Naive B cell (primary cell): ENCODE measurements at places on chromosomes 12 and 14. TPM values are rescaled to one million over a fixed set of nuclear protein-coding genes. Genes with fewer than 3 reads are reported as not detected.

DNA sequence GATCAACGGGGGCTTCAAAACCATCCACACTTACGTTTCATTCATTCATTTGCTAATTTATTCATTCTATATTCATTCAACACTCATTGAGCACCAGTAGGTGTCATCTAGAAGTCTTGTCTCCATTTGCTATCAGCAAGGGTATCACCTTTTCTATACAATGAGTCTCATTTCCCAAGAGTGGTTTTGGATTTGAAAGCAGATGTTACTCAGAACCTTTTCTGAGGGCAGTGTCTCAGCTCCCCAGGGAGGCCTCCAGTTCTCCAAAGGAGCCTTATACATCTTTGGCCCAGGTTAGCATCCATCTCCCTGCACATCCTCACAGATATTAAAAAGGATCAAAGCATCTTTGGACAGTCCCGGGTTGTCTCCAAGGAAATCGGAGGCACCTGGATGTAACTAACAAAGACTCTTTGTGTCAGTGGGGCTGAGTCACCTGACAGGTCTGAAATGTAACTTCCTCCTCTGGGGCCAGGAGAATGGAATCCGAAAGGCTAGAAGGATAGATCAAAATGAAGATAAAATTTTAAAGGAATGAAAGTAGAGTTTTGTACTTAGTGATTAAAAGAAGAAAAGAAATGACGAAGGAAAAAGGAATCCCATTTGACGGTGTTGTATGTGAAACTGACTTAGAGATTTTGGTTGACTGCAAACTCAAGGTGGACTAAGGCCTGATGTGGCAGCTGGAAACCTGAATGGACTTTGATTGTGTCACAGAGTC lies 103.0 kb downstream of the VCPKMT start:
- DNase-seq = no peak

DNA sequence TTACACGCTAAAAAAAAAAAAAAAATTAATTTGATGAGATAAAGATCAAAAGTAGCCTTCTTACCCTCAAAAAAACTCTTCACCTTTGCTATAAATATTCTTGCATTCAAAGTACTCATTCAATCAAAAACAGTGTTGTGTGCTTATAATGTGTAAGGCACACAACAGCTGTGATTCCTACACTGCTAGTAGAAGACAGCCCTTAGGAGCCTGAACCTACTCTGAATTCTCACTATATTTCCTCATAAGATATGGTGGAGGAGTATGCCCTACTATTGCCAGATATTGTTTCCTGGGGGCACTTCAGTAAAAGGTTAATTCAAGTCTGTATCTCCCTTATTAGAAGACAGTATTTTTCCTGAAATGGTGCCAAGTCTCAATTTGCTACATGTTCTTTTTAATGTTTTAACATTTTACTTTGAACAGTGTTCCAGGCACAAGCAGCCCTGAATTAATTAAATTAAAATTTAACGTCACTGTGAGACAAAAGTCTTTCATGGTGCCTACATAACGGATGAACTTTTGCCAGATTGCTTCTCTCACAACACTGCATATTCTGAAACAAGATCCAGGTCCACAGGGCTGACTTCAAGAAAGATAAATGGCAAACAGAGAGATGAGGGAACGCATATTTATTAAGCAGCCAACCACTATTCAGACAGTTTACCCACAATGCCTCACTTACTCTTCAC lies 19.3 kb downstream of the PPP2R5E start:
- no peak for DNase-seq

- DNase-seq = no peak
Observed at GRCh38 chr12:88556213-88556774, 24.0 kb downstream of the KITLG start.

DNA sequence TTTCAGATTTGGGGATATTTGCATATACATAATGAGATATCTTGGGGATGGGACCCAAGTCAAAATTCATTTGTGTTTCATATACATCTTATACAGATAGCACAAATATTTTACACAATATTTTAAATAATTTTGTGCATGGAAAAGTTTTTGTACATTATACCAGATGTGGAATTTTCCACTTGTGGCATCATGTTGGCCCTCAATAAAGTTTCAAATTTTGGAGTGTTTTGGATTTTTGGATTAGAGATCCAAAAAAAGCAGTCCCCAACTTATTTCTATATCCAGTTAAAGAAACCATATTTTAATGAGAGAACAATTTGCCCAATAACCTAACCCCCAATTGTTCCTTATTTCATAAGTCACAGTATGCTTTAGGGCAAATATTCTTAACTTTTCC lies 4.5 kb downstream of the GNPNAT1 start:
- DNase-seq = no peak

The CFAP54 gene
- not detected for polyA plus RNA-seq

The NPAS3 gene
- polyA plus RNA-seq = not detected

- no peak for DNase-seq
Observed at GRCh38 chr14:44937547-44937946, 24.2 kb downstream of the KLHL28 start.

DNA sequence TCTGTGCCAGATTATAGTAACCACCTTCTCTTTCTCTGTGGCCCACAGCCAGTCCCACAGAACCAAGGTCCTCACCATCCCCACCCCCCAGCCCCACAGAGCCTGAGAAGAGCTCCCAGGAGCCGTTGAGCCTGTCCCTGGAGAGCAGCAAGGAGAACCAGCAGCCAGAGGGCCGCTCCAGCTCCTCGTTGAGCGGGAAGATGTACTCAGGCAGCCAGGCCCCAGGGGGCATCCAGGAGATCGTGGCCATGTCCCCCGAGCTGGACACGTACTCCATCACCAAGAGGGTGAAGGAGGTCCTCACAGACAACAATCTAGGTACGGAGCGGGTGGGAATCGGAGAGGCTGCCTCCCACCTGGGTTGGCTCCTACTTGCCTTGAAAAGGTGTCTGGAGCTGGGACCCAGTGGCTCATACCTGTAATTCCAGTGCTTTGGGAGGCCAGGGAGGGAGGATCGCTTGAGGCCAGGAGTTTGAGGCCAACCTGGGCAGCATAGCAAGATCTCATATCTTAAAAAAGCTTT lies 34.4 kb downstream of the PHETA1 start:
- DNase-seq = no peak

The GLIPR1 gene
- 257 TPM for polyA plus RNA-seq

DNA sequence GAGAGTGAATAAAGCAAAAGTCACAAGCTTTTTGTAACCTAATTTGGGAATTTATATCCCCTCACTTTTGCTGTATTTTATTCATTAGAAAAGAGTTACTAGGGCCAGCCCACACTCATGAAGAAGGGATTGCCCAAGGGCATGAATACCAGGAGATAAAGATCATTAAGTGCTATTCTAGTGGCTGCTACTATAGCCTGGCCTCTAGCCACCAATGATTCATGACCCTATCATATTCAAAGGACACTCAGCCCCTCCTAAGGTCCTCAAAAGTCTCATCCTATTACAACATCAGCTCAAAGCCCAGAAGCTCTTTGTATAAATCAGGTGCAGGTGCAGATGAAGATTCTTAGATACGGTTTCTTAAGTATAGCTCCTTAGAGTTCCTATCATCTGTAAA lies 518.1 kb downstream of the TRHDE start:
- DNase-seq = no peak

DNA sequence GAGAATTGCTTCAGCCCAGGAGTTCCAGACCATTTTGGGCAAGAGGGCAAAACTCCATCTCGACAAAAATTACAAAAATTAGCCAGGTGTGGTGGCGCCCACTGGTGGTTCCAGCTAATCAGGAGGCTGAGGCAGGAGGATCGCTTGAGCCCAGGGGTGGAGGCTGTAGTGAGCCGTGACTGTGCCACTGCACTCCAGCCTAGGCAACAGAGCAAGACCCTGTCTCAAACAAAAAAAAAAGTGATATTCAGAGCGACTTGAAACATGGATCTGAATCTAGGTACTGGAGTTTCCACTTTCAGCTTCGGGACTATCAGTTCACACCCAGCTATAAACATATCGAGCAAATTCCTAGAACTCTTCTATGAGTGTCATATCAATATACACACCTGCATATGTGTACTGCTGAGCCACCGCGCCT lies 16.3 kb upstream of the RNF34 start:
- no peak for DNase-seq

- DNase-seq = no peak
Observed at GRCh38 chr12:128586451-128587029, 237.2 kb downstream of the SLC15A4 start.

The FLRT2 gene
- not detected for polyA plus RNA-seq

- DNase-seq = no peak
Observed at GRCh38 chr12:55820679-55821078, 2.8 kb downstream of the ORMDL2 start.

DNA sequence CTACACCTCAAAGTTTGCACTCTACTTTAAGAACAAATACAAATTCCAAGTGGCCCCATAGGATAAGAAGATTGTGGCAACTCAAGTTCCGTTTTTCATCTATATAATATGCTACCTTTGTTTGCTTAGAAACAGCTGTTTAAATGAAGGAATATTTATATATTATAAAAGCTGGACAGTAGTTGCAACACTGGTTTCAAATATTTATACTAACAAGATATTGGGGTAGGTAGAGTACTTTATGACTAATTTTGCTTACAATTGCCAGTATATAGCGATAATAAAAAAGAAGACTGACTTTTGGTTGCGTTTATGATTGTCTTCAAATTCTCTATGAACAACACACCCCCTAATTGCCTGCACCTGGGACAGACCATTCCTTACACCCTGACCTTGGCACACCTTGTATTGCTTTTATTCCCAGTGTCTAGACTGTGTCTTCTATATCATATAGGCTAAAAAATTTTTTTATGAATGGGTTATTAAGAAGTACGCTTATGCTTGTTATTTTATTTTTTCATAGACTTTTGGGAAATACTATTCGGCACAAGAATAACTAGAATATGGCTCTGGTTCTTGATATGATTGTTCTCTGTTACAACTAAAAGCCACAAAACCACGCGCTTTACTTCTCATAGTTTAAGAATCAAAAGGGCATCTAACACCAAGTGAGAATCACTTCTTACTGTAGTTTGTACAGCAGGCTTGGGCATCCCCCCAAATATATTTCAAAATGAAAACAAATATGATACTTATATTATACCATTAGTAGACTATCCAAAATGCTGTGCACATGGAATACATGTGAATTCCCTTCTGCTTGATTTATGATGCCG lies 455.4 kb upstream of the DCN start:
- DNase-seq = no peak

DNA sequence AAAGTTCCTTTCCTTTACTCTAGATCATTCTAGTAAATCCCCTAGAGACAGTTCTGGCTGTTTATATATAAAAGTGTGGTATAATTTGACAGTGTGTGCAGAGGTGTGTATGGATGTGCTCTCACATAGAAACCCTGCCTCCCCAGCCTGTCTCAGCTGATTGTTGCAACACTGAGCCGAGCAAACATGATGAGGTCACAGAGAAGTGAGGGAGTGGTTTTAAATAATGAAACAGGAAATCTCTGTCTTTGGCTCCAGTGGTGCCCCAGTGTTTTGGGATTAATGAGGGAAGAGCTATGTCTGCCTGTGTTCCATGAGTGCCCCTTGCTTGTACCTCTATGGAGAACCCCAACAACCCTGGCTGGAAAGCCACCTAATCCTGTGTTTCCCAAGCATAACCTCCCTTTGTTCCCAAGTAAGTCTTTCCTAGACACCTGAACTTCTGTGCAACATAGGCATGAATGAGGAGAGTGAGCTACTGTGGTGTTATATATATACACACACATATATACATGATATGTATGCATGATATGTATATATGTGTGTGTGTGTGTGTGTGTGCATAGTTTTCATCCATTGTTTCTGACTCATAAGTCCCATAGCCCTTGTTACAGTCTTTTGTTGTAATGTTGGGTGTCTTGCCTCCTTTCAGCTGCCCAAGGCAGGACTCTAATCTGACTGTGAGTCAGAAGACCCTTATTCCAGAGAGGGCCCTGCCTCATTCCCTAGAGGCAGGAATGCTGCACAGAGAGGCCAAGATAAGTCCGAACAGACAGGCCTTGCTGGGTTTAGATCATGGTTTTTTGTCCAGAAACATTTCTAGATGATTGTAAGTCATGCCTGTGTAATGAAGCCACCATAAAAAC lies 18.0 kb downstream of the TRAF3 start:
- peak; percentile 45 for DNase-seq

The EFS gene
- not detected for polyA plus RNA-seq

- DNase-seq = no peak
Observed at GRCh38 chr14:100333827-100334226, 10.7 kb downstream of the SLC25A47 start.

DNA sequence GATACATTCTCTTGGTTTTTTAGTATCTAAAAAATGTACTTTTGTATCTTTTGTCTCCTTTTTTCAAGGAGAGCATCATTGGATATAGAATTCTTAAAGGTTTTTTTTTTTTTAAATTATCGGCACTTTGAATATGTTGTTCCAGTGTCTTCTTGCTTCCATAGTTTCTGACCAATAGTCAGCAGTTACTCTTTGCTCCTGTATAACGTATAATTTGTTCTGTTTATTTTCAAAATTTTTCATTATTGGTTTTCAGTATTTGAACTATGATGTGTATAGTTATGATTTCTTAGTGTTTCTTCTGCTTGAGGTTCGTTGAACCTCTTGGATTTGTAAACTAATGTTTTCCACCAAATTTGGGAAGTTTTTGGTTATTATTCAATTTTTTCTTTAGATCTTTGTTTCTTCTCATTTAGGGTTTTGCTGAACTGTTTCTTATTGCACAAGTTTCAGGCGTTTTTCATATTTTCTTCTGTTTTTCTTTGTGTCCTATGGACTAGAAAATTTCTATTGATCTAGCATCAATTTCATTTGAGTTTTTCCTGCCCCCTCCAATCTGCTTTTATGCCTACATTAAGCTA lies 93.9 kb downstream of the PLBD1 start:
- DNase-seq = no peak

DNA sequence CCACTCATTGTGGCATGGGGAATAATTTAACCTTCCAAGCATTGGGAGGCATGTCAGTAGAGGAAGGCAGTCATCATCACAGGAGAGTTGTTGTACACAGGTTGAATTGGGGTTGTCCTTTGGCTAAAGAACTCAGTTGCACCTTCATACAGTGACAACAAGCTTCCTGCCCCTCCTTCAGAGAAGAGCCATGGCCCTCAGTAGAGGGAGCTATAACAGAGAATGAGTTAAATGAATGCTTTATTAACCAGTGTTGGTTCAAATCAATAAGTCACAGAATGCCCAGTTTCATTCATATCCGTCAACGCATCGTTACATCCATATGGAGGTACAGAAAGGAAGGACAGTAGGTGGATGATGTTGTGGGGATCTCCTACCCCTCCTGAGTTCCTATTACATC lies 4.8 kb downstream of the IFNG-AS1 start:
- no peak for DNase-seq

DNA sequence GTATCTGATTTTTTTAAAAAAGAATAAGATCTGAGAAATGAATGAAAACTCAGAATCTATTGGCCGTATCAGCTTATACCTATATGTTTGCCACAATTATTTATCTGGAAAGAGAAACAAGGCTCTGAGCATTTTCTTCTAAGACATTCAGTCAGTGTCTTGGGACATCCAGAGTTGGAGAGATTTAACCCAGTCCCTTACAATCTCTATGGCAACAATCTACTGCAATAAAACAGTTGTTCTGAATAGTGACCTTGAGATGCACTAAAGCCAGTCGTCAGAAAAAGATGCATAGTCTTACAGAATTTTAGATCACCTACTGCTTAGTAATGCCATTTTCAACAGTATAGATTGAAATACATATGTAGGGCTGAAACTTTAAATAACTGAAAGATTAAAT lies 52.0 kb upstream of the SOCS2 start:
- no peak for DNase-seq

- DNase-seq = no peak
Observed at GRCh38 chr12:94286583-94287244, 138.3 kb downstream of the PLXNC1 start.

GRCh38 chr14:64501411-64502171 lies 2.0 kb downstream of the ZBTB25 start:
- no peak for DNase-seq

The PPM1H gene
- polyA plus RNA-seq = 0.05 TPM
